Neural cell (in vitro differentiated cells): ENCODE measurements at places on chromosomes 1 and 21. TPM values are rescaled to one million over a fixed set of nuclear protein-coding genes. Genes with fewer than 3 reads are reported as not detected.

Gene OR2L8
- polyA plus RNA-seq, result not detected in 2 replicates

Gene LGR6
- polyA plus RNA-seq, result not detected in 2 replicates

Gene ADGRL2
- 162 and 190 TPM in 2 replicates for polyA plus RNA-seq

Gene FAM177B
- polyA plus RNA-seq, result not detected in 2 replicates

Gene HES2
- polyA plus RNA-seq, result not detected in 2 replicates

Gene MTARC2
- polyA plus RNA-seq, result 2.1 TPM in 1 of 2 replicates, not detected in the other

Gene PTPRU
- polyA plus RNA-seq, result 2.5 and 5.0 TPM in 2 replicates

Gene HHIPL2
- 0.36 and 1.3 TPM in 2 replicates for polyA plus RNA-seq
